ENCODE measurements at places on chromosomes 7 and 10.

GRCh38 chr7:22438994-22439393, 61.0 kb downstream of the STEAP1B start:
- DNase-seq: no peak

GRCh38 chr7:28778786-28779185, 179.3 kb downstream of the TRIL start:
- DNase-seq: no peak

DNA sequence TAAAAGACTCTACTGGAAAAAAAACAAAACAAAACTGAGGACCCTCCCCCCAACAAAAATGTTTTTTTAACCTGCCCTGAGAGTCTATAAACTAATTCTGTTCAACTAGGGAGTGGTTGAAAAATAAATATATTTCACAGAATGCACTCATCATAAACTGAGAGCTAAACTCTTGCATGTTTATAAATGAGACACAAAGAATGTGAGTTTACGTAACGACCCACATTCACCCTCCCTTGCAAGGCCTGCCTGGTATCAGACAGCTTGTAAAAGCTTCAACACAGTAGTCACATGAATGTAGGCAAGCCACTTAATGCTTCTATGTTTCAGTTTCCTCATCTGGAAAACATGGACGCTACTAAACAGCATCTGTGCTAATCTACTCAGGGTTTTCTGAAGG, 50.3 kb downstream of the JAZF1 start:
- DNase-seq: no peak

GRCh38 chr7:37901890-37902524, 14.6 kb downstream of the SFRP4 start:
- DNase-seq: no peak

DNA sequence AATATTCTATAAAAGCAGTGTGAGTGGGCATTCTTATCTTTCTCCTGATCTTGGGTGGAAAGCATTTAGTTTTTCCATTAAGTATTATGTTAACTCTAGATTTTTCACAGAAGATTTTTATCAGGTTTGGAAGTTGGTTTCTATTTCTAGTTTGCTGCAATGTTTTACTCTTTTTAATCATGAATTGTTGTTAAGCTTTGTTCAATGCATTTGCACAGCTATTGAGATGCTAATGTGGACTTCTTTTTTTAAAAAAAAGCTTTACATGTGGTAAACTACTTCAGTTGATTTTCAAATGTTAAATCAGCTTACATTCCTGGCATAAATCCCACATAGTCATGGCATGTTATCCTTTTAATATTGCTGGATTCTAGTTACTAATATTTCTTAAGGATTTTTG, 363.6 kb upstream of the NRP1 start:
- DNase-seq: no peak

DNA sequence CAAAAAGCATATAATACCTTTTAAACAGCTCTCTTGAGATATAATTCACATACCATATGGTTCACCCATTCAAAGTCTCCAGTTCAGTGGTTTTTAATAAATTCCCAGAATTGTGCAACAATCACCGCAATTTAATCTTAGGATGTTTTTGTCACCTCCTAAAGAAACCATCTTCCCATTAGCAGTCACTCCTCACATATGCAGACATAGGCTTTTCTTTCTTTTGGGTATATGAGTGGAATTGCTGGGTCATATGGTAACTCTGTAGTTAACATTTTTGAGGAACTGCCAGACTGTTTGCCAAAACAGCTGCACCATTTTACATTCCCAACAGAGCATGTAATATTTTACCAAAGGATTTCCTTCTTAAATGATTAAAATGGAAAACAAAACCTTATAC, 57.0 kb downstream of the CC2D2B start:
- no peak for DNase-seq

GRCh38 chr10:1379601-1380000, 323.4 kb downstream of the WDR37 start:
- no peak for DNase-seq

- no peak for DNase-seq
These were observed 193.0 kb upstream of the CELF2 start for GRCh38 chr10:10824591-10825148.

GRCh38 chr10:585502-585901, 104.0 kb downstream of the DIP2C start:
- no peak for DNase-seq

DNA sequence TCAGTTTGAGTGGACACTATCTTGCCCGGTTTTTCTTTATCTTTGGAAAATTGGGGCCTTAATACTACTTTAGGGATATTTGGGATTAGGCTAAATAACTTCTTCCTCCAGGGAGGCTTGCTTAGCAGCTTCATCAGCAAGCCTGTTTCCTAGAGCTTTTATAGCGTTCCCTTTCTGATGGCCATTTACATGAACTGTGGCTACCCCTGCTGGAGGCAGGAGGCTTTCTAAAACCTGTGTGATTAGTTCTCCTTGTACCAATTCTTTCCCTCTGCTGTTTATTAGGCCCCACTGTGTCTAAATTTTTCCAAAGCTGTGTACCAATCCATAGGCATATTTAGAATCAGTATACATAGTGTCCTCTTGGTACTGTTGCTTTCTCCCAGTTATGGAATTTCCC, 61.7 kb upstream of the CNTNAP2 start:
- no peak for DNase-seq

DNA sequence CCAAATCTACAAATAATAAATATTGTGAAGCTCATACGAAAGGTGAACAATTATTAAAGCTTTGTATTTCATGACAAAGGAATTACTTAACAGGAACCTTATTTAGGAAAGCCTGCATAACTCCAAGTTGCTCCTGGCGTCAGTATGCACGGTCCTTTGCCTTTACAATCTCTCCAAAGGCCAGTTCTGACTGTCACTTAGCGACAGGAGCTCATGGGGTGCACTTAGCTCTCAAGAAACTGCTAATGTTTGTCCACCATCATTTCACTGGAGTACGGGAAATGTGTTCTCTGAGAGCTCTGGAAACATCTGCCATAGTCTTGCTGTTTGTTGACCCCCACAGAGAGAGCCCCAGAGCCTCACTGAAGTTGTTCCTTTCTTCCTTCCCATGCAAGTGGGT, 781.5 kb upstream of the POM121L12 start:
- DNase-seq: no peak

- no peak for DNase-seq
These were observed at the start of gene GPRIN2 for GRCh38 chr10:46556515-46557318. Gene GPRIN2, minus strand, starts transcription at chr10:46556658. Its CDS starts 5,922 bp downstream, at chr10:46550736.

DNA sequence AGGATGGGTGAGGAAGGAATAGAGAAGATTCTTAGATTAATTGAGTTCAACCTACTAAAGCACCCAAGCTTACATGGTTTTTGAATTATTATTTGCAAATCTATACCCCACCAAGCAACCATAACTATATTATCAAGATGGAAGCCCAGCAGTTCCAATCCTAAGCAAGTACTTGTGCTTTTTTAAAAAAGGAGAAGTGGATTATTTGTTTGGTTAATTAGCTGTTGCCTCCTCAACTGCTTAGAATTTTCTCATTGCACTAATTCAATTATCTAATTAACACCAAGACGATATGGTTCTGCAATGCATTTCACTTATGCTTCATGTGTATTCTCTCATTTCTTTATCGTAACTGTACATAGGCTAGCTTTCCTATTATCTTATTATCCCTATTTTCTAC, 27.3 kb upstream of the WIPF3 start:
- DNase-seq: no peak

- DNase-seq: no peak
These were observed 493.8 kb downstream of the ARL4A start for GRCh38 chr7:13181216-13181615.

DNA sequence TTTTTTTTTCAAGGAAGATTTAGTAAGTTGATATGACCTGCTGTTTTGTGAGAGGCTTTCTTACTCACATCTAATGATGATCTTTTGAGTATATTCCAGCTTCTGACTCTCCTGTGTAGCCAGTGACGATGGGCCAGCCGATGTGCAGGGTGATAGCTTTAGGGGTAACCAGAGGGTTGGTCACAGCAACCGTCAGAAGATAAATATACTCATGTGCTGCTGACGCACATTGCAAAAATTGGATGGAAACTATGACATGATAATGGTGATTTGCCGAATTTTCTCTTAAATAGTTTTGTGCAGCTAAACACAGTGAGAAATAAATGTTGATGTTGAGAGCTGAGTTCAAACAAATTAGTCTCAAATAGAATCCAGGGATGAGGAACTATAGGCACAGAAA, 29.5 kb downstream of the R3HCC1L start:
- no peak for DNase-seq

DNA sequence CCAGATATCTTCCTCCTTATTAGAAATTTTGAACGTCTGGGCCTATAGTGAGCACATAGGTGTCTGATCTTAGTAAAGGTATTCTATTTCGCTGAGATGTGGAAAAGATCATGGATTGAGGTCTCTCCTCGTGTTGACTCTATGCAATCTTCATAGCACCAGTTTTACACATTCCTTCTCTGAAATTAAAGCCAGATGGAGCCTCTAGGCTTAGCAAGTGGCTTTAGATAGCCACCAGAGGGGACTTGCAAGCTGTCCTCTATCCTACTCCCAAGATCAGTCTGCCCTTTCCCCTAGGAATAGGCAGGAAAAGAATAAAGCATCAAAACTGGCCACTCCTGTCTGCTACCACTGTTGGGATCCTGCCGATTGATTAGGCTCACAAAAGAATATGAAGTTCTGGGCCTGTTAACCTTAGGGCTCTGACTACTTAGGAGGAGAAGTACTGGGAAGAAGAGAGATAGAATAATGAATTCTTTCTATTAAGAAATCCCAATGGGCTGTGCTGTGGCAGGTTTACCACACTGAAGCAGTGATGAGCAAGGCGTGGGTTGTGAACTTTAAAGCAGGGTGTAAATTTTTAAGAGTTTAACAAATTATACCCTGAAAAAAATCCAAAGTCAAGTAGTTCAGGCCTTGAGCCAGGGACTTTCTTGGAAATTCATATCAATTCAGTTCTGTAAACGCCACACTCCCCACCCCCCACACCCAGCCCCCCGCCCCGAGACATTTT, 2.2 kb upstream of the STRIP2 start:
- DNase-seq: no peak

GRCh38 chr10:132631338-132631735, 93.8 kb downstream of the INPP5A start:
- no peak for DNase-seq
